T-helper 2 cell (primary cell): ENCODE measurements at places on chromosomes 11 and 22.

GRCh38 chr11:7651700-7652099 is 21.6 kb downstream of the CYB5R2 start:
- no peak for DNase-seq

GRCh38 chr11:13335319-13335718 is 57.7 kb downstream of the BMAL1 start:
- DNase-seq: peak; percentile 52

DNA sequence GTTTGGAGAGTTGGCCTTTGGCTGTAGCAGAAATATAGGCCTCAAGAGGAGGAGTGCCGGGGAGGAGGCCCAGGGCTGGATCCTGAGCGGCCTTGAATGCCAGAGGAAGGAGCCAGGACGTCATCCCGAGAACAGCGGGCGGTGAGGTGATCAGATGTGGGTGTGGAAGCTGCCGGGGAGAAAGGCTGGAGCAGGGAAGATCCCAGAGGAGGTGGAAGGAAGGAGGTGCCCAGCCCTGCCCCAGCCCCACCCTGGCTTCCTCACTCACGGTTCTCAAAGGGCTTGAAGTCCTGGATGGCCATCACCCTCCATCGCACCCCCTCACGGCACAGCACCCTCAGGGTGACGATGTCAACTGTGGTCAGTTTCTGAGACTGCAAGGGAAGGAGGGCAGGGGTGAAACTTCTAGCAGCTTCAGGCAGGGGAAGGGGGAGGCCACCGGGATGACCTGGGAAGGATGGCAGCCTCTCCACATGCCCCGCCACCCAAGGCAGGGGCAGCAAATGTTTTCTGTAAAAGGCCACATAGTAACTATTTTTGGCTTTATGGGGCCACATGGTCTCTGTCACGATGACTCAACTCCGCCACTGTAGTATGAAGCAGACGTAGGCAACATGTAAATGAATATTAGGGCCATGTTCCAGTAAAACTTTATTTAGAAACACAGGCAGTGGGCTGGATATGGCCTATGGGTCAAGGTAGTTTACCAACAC is 10.7 kb downstream of the IL2RB start:
- DNase-seq: no peak

- DNase-seq: no peak
Measured at GRCh38 chr11:833849-834311, 1.1 kb downstream of the CD151 start.

DNA sequence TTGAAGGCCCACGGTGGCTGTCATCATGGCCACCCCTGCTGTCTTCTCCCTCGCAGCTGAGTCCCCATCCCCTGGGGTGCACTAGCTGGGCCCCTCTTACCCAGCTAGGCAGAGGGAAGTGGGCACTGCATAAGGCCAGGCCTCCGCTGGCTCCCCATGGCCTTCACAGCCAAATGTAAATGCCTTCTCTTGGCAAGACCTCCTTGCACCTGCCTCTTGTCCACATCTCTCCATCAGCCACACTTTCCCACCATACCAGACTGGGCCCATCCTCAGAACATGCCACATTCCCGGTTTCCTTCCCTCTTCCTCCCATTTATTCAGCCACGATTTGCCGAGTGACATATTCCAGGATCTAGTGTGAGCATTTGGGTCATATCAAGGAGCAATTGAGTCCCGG is 49.7 kb downstream of the NECTIN1 start:
- no peak for DNase-seq

DNA sequence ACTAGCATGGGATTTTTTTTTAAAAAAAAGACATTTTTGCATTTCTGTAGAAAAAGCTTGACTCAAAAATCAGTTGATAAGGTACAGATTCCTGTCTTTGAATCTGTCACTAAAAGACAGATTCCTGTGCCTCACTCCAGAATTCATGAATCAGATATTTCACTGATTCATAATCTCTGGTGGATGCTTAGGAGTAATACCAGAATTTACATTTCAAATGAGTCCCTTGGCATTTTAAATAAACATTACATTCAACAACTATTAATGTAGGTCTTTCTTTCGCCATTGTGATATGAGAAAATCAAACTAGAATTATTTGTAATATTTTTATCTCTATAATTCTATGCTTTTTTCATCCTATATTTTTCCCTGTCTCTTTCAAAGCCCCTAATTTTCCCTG is 128.3 kb downstream of the APIP start:
- DNase-seq: no peak

- no peak for DNase-seq
Measured at GRCh38 chr11:119684361-119685110, 44.5 kb downstream of the NECTIN1 start.

DNA sequence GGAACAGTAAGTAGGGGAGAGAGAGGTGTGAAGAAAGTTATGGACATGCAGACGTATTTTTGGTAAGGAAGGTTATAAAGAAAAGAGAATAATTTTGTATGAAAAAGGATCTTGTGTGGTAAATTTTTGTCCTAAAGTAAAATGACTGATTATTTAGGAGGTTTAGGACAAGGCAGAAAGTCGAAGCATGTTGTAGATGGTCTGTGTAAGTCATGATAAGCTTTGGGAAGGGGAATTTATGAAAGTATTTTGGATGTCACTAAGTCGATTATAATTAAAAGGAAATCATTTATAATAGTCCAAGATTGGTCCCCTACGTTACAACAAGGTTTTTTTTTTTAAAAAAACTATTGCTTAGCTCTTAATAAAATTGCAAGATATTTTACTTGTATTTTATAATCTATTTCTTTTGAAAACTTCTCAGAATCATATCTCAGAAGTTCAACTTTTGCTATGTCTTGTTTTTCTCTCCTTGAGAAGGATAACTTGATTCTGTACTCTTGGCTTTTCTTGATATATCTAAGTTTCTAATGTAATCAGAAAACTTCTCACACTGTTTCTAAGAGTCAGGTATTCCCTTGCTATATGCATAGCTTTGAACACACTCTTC is 10.9 kb upstream of the CABP2 start:
- DNase-seq: no peak

DNA sequence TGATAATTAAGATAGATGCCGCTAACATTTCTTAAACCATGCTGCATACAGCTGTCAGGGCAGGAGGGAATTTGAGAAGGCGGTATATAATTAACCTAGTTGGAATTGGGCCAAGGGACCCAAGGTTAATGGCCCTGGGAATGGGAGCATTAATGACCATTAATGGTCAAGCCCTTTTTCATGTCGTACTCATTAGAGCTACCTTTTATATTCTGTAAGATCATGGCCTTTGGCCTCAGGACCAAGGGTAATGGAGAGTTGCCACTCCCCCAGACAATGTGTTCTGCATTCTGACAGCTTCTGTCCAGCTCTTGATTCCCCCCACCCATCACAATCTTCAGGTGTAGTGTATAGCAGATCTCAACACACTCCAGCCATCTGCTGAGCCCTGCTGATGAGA is 111.6 kb downstream of the NTM start:
- DNase-seq: no peak

GRCh38 chr11:70540196-70540595 is 141.9 kb downstream of the CTTN start:
- no peak for DNase-seq

- no peak for DNase-seq
Measured at GRCh38 chr11:97938789-97939188, 1082.0 kb upstream of the CNTN5 start.

- no peak for DNase-seq
Measured at GRCh38 chr11:123483466-123483865, 53.4 kb downstream of the GRAMD1B start.

- no peak for DNase-seq
Measured at GRCh38 chr11:92332986-92333385, 108.4 kb downstream of the FAT3 start.

- DNase-seq: no peak
Measured at GRCh38 chr11:118901494-118902335, 18.0 kb downstream of the CXCR5 start.

DNA sequence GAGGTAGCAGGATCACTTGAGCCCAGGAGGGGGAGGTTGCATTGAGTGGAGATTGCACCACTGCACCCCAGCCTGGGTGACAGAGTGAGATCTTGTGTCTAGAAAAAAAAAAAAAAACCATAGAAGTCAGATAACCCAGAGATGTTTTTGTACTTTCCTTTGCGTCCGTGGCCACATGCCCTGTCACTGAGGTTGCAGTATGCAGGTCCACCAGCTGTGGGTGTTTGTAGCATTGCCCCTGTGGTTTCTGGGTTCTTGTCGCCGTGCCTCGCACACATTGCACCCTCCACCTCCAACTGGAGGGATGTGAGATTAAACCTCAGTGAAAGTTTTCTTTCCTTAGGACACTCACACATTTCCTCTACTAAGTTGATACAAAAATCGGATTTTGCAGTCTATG is 70.3 kb downstream of the TNRC6B start:
- no peak for DNase-seq

- DNase-seq: no peak
Measured at GRCh38 chr11:111230122-111230465, 15.4 kb upstream of the POU2AF2 start.

- no peak for DNase-seq
Measured at GRCh38 chr11:95322539-95322938, 91.5 kb upstream of the SESN3 start.

DNA sequence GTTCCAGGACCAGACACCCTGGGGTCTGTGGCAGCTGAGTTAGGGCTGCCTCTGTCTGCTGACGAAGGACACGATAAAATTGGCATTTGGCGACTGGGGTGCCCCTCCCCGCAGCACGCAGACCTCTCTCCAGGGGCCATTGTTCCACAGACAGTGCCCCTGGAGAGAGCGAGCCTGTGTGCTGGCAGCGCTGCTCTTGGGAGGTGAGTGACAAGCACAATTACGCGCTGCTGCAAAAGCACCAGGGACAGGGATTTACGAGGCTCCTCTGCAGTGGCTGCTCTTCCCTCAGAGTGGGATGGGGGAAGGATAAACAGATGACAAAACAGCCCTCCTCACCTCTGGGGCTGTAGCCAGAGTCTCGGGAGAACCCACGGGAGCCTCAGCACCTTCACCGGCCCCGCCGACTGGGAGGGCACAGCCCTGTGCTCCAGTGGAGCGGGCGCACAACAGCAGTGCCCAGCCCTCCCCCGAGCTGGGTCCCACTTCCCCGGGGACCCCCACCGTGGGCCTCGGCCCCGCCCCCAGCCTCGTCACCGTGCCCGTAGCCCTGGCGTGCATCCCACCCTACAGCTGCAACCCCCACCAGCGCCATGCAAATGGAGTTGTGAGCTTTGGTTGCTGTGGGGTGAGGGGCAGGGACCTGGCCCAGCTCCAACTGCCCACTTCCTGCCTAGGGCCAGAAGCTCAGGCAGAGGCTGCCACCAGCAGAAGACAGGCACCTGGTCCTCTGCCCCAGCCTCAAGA is 19.6 kb downstream of the CHID1 start:
- DNase-seq: no peak

DNA sequence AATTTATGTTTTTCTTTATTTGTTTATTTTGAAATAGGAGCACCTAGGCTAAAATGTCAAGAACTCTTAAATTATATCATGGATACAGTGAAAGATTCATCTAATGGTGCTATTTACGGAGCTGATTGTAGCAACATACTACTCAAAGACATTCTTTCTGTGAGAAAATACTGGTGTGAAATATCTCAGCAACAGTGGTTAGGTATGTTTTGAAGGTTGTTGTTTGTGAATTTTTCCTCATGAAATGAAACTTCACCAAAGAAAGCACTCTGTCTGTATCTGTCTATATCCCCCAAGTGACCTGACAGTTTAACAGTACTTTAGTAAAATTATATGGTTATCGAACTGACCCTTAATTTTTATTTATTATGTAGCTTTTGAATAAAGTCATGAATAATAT is 12.8 kb downstream of the ATM start:
- no peak for DNase-seq
